ENCODE measurements at places on chromosomes 11 and 22.

DNA sequence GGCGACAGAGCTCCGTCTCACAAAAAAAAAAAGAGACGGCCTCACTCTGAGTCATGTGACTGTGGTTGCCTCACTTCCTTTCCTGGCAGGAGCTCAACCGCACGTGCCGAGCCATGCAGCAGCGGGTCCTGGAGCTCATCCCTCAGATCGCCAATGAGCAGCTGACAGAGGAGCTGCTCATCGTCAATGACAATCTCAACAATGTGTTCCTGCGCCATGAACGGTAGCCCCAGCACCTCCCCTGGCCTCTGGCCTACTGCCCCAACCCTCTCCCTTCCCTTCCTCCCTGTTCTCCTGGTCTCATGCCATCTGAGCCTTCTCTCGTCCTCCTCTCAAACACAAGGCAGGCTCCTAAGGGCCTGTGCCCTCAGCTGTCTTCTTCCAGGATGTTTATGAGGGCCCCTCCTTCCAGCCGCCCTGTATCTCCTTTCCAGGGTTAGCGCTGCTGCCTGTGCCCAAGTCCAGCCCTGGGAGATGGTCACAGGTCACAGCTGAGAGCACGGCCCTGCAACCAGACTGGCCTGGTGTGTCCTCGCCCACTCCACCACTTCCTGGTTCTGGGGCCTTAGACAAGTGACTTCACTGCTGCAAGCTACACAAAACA is 30.7 kb downstream of the TOM1 start:
- DNase-seq = no peak

DNA sequence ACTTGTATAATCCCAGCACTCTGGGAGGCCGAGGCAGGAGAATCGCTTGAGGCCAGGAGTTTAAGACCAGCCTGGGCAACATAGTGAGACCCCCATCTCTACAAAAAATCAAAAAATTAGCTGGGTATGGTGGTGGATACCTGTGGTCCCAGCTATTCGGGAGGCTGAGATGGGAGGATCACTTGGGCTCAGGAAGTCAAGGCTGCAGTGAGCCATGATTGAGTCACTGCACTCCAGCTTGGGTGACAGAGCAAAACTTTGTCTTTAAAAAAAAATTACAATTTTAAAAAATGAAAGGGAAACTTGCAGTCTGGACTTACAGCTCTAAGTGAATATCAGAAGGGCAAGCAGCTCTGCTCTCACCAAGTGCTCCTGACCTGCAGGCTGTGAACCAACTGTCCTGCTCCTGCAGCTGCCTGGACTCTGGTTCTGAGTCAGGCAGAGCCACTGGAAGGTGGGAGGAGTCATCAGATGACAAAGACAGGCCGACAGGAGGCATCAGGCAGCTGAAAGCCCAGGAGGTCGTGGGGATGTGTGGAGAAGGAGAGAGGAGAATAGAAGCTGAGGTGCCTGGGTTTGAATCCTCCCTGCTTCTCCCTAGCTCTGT is 9.6 kb downstream of the SMTNL1 start:
- DNase-seq = no peak

GRCh38 chr22:20147237-20147988 is 3.4 kb downstream of the CCDC188 start:
- no peak for DNase-seq

DNA sequence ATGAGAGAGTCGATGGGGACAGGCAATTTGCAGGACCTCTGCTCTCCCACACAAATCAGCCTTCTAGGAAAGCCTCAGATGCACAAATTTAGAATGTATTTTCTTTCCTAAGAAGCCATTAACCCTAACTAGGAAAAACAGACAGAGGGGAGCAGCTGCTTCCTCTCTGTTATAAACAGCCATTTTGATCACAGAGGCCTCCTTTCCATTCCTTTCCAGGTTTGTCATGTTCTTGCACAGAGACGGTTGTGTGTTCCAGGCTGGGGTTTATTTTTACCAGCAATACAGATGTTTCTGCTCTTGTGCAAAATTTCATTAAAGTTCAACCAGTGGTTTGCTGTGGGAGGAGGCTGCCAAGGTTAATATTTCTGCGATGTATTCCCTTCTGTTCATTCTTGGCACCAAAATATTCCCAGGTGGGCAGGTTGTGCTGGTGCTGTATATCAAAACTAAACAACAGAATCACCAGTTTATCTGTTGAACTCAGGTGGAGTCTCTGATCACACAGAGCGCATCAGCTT is 90.2 kb downstream of the NAV2 start:
- DNase-seq = no peak

- DNase-seq = no peak
Observed at GRCh38 chr11:120717042-120717441, 205.5 kb downstream of the GRIK4 start.

All from left renal cortex interstitium (tissue), 4 donors.